ENCODE measurements at places on chromosomes 11 and 22.

GRCh38 chr11:126088999-126089398 is 26.3 kb upstream of the CDON start:
- DNase-seq = no peak

DNA sequence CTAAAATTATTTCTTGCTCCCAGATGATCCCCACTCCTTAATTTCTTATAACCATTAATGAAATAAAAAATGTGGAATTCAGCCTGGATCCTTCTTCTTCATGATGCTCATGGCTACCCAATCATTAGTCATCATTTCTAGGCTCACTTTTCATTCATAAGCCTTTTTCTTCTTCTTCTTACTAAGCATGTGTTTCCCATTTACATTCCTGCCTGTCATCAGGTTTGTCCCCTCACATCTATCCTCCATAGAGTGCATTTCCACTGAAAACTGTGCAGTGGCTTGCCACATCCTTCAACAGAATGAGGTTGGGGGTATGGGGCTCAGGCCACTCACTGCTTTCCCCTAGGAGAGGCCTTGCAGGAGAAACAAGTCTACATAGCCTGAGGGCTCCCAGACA is 35.8 kb upstream of the NTM start:
- peak; percentile 32 for DNase-seq

DNA sequence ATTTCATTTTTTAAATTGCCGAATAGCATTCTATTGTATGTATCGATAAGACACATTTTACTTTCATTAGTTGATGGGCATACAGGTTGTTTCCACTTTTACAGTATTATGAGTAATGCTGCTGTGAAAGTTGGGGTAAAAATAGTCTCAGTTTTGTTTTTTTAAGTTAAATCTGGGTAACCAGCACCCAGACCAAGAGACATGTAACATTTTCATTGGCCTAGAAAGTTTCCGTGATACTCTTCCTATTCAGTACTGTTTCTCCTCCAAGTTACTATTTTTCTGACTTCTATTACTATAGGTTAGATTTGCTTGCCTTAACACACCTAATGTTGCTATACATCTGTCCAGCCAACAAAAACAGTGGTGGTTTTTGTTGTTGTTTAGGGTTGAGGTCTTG is 12.3 kb downstream of the IPO7 start:
- DNase-seq = no peak

GRCh38 chr11:126229858-126230540 is 18.4 kb downstream of the FAM118B start:
- DNase-seq = peak; percentile 57

GRCh38 chr22:37760152-37760551 is 47.6 kb upstream of the GCAT start:
- no peak for DNase-seq

GRCh38 chr11:65593518-65594414 is 1.8 kb downstream of the KCNK7 start:
- DNase-seq = no peak

GRCh38 chr11:95435628-95436353 is 204.8 kb upstream of the SESN3 start:
- DNase-seq = no peak

DNA sequence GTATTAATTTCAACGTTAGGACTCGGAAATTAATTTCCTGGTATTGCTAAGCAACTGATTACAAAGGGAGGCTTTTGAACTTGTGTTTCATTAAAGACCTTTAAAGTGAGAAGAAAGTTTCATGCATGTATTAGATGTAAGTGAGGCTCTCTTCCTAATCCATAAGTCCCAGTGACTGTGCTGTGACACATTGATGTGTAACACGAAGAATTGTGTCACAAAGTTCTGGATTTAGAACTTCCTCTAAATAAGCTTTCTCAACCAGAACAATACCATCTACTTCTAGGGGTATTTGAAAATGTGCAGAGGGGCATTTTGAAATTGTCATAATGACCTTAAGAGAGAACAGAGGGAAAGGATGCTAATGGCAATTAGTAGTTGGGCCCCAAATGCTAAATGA is 14.4 kb downstream of the DCUN1D5 start:
- DNase-seq = no peak

GRCh38 chr11:16149476-16149875 is 206.9 kb downstream of the SOX6 start:
- DNase-seq = no peak

- no peak for DNase-seq
Observed at GRCh38 chr11:877565-877964, 33.0 kb downstream of the CHID1 start.

DNA sequence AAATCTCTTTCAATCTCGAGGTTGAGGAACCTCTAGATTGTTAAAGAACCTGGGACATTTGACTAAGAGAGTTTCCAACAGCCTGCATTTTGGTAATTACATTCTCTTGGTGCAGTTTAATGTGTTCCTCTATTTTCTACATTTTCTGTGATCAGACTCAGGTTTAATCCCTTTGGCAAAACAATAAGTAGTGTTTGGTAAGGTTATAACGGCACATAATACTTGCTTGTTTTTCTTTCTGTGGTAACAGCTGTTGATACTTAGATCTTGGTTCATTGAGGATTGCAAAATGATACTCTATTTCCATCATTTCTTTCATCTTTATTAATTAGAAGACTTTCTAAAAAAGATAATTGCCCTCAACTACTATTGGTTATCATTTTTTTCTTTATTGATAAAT is 271.3 kb downstream of the SBF2 start:
- DNase-seq = no peak

- no peak for DNase-seq
Observed at GRCh38 chr22:46115388-46115678, 35.0 kb upstream of the PPARA start.

DNA sequence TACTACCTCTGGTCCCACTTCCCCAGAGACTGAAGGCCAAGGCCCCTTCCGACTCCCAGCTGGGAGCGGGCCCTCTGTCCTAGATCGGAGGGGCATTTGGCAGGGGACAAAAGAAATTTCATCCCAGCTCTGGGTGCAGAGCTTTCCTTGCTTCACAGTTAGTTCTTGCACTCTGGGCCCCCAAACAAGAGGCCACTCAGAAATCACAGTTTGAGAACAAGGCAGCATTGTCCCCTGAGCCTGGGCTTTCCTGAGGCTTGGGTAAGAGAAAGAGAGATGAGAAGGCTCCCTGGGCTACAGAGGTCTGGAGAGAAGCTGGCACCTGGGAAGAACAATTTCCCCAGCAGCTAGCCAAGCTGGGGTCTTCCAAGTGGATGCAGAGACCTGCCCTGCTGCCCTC is 71.8 kb upstream of the NCAM1 start:
- no peak for DNase-seq

DNA sequence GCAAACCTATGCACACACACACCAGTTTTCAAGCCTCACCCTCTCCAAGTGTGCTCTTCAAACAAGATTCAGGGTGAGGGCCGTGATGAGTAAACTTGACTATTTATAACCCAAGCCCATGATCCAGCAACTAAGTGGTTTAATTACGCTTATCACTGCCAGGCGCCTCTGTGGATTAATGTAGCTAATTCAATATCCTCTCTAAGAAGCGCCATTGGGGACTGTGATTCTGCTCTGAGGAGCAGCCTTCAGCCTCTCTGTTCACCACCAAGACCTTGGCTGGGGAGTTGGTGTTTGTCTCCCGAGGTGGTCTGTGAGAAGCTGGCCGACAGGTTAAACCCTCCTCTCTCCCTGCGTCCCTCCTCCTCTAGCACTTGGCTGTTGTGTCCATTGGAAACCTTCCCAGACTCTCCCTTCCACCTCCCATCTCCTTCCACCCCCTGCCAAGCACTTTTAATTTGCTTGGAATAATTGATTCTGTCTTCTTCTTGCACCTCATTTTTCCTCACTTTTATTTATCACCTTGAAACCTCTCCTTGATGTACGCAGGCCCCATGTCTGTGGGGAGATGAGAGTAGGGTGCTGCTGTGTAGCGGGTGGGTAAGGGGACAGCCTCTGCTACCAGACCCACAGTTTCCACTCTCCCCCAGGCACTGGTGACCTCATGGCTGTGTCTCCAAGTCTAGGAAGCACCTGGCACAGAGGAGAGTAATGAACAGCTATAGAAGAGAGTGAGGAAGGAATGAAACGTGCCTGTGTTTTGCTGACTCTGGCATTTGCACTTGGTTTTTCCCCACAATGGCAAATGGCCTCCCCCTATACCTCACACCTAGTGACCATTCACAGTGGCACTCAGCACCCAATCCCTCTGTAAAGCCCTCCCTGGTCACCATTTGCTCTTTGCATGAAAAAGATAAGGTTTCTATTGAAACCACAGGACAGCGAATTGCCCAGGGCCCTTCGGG is 236.6 kb downstream of the GRIK4 start:
- DNase-seq = no peak

- peak; percentile 33 for DNase-seq
Observed at GRCh38 chr22:38845004-38845740, 1.3 kb upstream of the NPTXR start.

DNA sequence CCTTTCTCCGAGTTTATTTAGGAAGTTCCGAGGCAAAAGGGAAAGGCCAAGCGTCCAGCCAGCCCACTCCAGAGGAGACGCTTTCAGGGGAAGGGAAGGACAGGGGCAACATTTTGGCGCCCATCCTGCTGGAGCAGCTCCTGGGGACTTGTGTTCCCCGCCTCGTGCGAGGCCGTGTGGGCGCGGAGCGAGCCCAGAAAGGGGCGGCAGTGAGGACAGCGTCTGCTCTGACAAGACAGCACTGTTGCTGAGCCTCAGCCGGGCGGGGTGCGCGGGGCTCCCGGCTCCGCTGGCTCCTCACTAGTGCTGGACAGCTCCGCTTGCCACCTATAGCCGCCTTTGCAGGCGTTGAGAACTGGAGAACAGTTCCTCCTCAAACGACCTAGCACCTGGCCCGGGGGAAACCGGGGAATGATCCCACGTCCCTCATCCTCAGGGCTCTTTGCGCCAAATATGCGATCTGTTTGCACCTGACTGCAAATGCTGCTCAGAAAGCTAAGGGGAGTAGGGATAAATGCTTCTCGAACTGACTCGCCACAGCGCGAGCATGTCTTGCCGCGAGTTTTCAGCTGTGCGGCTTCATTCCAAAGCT is 722 bp upstream of the GUCY1A2 start:
- peak; percentile 79 for DNase-seq

DNA sequence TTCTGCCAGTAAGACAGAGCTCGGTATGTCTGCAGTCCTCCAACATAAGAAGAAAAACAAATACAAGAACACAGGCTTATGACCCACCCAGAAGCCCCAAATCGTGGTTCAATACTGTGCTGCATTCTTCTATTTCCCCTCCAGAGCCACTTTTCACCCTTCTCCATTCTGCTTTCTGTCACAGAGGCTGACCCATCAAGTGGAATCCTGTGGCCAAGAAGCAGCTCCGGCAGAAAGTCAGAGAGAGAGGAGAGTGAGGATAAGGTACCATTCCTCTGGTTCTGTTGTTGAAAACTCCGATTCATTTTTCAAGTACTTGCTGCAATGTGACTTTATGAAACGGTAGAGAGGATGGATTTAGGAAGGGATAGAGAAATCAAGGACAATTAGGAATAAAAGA is 30.4 kb downstream of the PGM2L1 start:
- DNase-seq = no peak

- DNase-seq = no peak
Observed at GRCh38 chr22:23720855-23721254, 30.0 kb downstream of the RGL4 start.

GRCh38 chr11:85712953-85713352 is 27.0 kb upstream of the CCDC89 start:
- no peak for DNase-seq

GRCh38 chr11:13663631-13664071 is 4.8 kb upstream of the FAR1 start:
- DNase-seq = no peak

- peak; percentile 72 for DNase-seq
Observed at GRCh38 chr11:14300661-14301304, 58.2 kb downstream of the RRAS2 start.

DNA sequence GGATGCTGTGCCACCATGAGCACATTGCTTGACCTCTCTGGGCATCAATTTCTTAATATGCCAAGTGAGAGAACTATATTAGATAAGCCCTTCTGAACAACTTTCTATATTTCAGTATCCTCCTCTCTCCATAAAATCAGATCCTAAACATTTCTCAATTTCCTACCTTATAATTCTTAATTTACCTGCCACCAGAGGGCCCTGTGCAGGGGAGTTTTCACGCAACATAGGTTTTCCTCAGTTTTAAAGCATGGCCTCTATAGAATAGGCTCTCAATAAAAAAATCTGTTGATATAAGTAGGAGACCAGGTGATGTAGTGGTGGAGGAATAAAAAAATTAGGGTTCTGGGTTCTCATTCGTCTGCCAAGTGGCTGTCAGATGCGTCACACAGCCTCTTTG is 83.7 kb upstream of the DBX1 start:
- no peak for DNase-seq

- DNase-seq = no peak
Observed at GRCh38 chr11:29562183-29562582, 454.6 kb downstream of the KCNA4 start.

- DNase-seq = no peak
Observed at GRCh38 chr11:119447664-119448242, 24.8 kb upstream of the THY1 start.

- DNase-seq = no peak
Observed at GRCh38 chr11:47509077-47509536, 43.8 kb downstream of the CELF1 start.

- DNase-seq = peak; percentile 98
Observed at GRCh38 chr11:12287374-12288211, 89.8 kb upstream of the PARVA start.

DNA sequence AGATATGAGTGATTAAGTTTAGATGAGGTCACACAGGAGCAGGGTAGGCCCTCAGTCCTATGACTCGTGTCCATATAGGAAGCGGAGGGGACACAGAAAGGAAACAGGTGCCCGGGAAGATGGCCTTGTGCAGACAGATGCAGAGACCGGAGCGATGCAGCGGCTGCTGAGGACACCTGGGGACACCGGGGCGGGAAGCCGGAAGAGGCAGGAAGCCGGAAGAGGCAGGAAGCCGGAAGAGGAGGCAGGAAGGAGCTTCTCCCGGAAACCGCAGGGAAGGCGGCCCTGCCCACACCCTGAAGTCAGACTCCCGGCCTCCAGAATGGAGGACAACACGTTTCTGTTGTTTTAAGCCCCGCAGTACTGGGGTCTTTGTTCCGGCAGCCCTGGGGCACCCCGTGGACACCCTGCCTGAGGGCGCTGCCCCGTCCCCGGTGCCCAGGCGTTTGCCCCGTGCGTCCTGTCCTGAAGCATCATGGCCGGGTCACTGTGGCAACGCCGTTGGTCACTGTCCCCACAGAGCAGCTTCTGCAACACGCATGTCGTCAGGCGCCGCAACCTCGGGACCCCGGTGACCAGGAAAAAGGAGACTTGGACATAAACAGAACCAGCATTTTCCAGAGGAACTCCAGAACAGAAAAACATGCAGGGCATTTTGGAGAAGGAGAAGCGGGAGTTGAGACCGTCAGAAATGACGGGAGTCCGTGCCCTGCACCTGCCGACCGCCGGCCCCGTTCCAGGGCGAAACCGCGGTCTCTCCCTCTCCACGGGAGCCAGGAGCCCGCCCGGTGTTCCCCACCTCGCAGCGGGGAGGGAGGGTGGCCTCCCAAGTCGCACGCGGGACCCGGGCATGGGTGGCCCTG is 103.4 kb downstream of the BRD1 start:
- no peak for DNase-seq

- peak; percentile 37 for DNase-seq
Observed at GRCh38 chr11:73320763-73321603, 12.9 kb downstream of the ARHGEF17 start.

- no peak for DNase-seq
Observed at GRCh38 chr22:23827351-23827995, 11.3 kb downstream of the DERL3 start.

- DNase-seq = peak; percentile 10
Observed at GRCh38 chr11:106322106-106322505, 244.6 kb downstream of the AASDHPPT start.

- DNase-seq = peak; percentile 67
Observed at GRCh38 chr22:27801616-27802345, at the start of gene MN1. TSS of gene MN1 (minus strand) at chr22:27801756. CDS start at chr22:27800543, 1,213 bp downstream.

GRCh38 chr22:45877651-45878050 is 99.3 kb downstream of the WNT7B start:
- DNase-seq = no peak
